Calu3 (cell line): ENCODE measurements at places on chromosomes 11 and 22.

DNA sequence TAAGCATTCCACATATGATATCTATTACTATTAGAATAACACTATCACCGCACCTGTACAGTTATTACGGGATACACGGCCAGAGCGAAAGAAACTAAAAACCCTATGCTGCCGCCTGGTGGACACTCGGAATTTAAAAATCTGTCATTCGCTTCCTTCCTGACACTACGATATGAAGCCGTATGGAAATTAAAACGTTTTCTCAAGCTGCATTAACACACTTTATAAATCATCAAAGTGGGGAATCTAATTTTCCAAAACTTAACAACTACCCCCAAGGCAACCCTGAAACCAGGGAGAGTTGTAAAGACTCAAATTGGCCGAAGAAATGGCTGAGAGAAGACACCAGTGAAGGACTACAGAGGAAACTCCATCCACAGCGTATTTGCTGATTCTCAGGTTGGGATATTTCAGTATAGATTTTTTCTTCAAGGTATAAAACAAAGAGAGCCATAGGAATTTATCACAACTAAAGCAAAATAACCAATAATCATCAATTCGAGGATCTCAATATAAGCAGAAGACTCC, 1.4 kb downstream of the CCDC73 start:
- DNase-seq = peak; percentile 78

- DNase-seq = no peak
Observed at GRCh38 chr11:116750070-116750718, 22.6 kb downstream of the BUD13 start.

DNA sequence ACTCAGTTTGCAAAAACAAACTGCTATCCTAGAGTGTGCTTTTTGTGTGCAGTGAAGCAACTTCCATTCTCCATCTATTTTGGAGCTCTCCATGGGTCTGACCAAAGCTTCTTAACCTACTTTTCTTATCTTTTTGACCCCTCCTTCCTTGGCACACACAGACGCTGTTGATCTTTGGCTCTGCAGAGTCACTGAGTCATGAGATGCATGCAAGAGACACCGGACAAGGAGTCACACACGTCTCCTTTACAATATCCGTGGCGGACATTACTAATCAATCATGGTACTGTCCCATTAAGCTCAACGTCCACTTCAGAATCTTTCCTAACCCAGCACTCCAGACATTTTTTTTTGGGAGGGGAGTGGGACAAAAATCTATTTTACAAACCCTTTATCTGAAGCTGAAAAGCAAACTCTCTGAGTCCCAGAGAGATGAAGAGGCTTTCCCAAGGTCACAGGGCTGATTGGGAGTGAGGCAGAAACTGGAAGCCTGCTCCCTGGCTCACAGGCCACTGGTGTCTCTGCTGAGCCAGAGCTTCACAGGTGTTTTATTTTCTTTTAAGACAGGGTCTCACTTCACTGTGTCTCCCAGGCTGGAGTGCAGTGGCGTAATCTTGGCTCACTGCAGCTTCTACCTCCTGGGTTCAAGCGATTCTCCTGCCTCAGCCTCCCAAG, 165.8 kb upstream of the SYT13 start:
- DNase-seq = no peak

DNA sequence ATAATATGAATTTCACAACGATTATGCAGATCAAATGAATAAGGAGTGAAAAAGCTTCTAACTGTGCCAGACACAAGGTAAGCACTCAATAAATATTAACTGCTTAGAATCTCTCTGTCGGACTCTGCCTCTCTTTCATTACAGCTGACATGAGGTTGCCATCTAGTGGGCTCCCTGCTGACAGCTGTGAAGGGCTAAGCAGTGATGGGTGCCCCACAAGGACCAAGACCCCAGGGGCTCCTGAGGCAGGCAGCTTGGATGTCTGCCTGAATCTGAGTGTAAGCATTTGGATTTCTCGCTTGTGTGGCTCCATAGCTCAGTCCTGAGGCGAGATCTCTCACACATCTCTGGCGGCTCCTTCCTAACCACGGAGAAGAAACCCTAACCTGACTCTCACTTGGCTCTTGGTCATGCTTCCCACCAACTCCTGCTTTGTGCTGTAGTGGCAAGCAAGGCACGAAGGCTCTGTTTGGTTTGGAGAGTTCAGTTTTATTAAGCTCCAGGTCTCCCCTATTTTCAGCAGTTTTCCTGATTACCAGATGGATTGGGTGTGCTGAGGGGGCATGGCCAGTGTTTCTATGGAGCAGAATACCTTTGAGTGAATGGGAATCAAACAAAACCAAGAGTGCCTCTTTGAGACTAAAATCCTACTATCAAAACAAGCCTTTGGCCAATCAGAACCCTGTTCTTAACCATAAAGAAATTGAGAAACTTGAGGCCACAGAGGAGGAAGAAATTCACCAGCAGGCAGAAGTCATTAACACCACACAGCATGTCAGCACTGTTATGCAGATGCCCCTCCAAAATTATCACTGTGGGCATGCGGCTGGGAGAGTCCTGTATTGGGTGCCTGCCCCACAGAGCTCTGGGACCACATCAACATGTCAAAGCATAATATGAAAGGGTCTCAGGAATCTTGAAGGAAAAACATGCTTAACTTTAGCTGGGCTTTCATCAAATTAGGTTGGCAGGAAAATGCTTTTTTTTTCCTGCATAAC, 152.8 kb upstream of the NTM start:
- DNase-seq = no peak

GRCh38 chr11:107973641-107974040, 35.1 kb upstream of the CUL5 start:
- DNase-seq = no peak

GRCh38 chr22:32619614-32620426, 145.2 kb downstream of the FBXO7 start:
- no peak for DNase-seq

DNA sequence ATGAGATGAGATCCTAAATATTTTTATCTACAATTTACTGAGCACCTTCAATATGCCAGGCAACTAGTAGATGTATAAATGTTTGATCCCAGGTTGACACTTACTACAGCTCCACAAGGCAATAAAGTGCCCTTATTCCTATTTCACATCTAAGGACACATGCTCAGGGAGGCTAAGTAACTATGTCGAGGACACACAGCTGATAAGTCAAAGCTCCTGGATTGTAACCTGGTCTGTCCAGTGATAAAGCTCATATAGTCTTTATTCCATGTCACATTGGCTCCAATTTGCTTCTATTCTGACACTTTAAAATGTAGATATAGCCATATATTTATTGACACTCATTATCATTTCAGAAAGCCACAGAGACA, 93.8 kb upstream of the BMAL1 start:
- no peak for DNase-seq

- DNase-seq = peak; percentile 75
Observed at GRCh38 chr11:59097113-59097708, 9.8 kb upstream of the FAM111B start.

- DNase-seq = peak; percentile 27
Observed at GRCh38 chr22:23180893-23181720, 798 bp downstream of the BCR start.

DNA sequence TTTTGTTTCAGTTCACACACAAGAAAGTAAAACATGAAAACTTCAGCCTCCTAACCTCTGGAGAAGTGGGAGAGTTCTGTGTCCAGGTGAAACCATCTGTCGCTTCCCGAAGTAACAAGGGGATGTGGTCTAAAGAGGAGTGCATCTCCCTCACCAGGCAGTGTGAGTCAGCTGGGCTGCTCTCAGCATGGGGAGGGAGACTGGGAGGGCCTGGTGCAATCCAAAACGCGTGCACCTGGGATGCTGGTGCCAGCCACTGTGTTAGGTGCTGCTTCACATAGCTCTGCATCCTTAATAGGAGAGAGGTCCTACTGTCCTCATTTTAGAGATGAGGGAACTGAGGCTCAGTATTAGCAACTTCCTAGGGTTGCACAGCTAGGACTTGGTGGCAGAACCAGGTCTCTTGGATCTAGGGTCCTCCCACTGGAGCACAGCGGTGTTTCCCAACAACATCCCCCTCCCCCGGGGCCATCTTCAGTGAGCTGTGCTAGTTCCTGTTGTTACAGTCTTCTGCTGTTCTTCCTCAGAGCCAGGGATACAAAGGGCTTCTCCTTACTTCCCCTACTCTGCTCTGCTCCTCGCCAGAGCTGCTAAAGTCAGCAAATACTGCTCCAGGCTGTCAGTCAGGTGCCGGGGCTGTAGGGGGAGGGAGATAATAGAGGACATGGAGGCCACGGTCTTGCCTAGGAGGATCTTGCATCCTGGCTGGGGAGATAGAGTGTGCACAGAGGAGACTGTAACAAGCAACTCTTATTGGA, 8.0 kb downstream of the IL10RA start:
- no peak for DNase-seq

DNA sequence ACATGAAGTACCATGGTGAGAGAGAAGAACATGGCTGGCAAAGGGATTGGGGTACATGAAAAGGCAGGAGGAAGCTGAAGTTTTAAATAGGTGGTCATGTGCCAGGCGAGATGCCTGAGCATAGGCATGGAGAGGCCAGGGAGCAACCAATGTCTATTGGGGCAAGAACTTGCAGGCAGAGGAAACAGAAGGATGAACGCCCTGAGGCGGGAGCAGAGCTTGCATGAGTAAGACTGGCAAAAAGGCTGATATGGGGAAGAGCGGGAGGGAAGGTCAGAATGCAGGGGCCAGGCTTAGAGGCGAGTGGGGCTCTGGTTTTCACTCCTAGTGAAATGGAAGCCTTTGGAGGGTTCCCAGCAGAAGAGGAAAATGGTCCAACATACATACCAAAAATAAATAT, 52.5 kb upstream of the VSTM5 start:
- no peak for DNase-seq

- no peak for DNase-seq
Observed at GRCh38 chr11:75797116-75797515, 17.9 kb upstream of the UVRAG start.

DNA sequence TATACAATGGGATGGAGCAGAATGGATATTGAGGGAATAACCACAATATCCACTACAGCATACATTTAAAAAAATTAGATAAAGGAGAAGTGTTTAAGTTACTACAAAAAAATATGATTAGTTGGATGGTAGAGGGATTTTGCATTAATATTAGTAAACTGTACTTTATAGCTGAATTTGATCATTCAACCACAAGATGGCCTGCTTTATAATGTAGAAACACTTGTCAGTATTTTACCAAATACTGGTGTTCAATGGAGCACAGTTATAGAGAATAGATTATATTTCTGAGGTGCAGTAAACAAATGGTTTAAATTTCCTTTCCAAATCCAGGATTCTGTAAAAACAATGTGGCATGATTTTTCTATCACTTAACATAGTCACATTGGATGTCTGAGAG, 818.8 kb upstream of the CHORDC1 start:
- no peak for DNase-seq

- DNase-seq = no peak
Observed at GRCh38 chr22:17629173-17629489, 582 bp upstream of the ATP6V1E1 start.

DNA sequence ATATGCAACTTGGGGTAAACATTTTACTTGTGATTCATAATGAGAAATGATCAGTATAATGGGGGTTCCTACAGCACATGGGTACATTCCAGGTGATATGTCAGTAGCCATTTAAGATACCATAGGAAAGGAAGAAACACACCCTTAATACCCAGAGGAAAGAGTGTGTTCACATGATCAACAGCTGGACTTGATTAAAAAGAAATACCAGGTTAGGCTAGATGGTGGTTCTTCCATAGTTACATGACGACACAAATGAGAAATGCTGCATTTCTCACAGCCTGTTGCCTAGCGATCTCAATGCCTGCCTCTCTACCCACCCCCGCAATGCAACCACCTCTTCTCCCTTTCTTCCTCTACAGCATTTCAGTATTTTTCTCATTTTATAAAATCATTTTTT, 96.8 kb downstream of the TTC28 start:
- DNase-seq = no peak

- DNase-seq = no peak
Observed at GRCh38 chr11:61771195-61771894, 18.9 kb downstream of the MYRF start.

GRCh38 chr22:20388200-20388599, 5.8 kb upstream of the ZNF74 start:
- no peak for DNase-seq

DNA sequence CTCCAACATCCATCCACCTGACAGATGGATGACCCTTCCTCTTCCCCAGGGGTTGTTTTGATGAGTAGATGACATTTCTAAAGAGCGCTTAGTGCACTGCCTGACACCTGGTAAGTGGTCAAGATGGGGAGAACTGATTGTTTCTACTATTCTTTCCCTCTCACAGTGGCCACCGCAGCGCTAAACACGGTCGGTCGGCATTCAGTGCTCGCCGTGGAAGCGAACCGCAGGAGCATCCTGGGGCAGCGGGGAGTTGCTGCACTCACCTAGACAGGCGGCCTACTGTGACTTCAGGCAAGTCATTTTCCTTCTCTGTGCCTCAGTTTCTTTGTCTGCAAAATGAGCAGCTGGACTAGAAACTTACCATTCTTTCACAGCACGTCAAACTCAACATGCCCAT, 5.0 kb upstream of the BEST1 start:
- no peak for DNase-seq

DNA sequence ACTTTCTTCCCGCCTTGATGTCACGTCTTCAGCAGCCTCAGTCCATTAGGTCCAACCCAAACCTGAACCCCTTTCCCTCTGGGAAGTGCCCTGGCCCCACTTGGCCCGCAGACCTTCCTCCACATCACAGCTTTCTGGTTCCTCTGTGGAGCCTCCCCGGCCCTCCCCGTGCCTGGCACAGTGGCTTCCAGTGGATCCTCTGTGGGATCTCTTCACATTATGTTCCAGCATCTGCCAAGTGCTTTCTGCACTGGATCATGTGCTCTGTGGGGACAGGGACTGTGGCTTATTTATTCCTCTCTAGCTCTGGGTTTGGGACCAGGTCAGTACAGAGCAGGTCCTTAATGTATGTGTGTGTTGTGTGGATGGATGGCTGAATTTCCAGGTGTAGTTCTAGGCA, 30.9 kb downstream of the POLR3H start:
- no peak for DNase-seq

DNA sequence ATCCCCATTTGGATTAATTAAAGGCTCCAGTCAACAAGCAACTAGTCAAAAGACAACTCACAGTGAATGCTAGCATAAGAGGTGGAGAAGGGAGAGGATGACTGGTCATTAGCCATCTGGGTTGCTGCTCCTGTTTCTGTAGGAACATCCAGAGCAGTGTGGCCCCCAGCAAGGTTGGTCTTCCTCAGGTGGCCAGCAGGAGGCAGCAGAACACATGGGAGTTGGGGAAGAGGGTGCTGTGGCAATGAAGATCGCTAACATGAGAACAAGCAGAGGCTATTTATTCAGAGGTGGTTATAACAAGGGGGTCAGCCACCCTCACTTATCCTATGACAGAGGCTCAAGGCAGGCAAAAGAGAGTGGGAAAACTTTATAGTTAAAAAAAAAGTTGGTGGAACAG, 21.3 kb downstream of the IZUMO1R start:
- DNase-seq = peak; percentile 54

- no peak for DNase-seq
Observed at GRCh38 chr11:64919627-64920026, 2.6 kb upstream of the ATG2A start.

DNA sequence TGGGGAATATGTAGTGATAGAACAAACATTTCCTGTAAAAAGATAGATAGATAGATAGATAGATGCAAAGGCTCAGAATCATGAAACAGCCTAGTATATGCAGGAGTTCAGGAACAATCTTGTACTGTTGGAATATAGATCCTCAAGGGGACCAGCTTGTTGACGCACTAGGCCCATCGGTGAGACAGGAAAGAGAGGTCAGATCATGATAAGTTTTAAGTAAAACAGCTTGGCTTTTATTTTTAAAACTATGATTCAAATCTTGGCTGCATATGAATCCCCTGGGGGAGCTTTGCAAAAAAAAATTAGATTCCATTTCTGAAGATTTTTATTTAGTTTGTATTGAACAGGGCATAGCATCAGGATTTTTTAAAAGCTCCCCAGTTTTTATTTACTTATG, 185.8 kb downstream of the TRPC6 start:
- DNase-seq = no peak
